ENCODE measurements at places on chromosomes 11 and 22.

DNA sequence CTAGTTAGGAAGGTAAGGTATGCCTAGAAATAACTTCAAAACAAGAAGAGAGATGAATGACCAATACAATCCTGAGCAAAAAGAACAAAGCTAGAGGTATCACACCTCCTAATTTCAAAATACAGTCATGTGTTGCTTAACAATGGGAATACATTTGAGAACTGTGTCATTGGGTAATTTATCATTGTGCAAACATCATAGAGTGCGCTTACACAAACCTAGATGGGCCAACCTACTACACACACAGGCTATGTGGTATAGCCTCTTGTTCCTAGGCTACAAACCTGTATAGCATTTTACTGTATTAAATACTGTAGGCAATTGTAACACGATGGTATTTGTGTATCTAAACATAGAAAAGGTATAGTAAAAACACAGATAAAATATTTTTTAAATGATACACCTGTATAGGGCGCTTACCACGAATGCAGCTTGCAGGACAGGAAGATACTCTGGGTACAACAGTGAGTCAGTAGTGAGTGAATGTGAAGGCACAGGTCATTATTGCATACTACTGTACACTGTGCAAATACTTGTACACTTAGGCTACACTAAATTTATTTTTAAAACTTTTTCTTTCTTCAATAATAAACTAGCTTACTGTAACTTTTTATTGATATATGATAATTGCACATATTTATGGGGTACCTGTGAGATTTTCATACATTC lies 48.2 kb downstream of the STK33 start:
- DNase-seq = no peak

GRCh38 chr11:2591805-2592204 lies 108.0 kb downstream of the KCNQ1OT1 start:
- no peak for DNase-seq

DNA sequence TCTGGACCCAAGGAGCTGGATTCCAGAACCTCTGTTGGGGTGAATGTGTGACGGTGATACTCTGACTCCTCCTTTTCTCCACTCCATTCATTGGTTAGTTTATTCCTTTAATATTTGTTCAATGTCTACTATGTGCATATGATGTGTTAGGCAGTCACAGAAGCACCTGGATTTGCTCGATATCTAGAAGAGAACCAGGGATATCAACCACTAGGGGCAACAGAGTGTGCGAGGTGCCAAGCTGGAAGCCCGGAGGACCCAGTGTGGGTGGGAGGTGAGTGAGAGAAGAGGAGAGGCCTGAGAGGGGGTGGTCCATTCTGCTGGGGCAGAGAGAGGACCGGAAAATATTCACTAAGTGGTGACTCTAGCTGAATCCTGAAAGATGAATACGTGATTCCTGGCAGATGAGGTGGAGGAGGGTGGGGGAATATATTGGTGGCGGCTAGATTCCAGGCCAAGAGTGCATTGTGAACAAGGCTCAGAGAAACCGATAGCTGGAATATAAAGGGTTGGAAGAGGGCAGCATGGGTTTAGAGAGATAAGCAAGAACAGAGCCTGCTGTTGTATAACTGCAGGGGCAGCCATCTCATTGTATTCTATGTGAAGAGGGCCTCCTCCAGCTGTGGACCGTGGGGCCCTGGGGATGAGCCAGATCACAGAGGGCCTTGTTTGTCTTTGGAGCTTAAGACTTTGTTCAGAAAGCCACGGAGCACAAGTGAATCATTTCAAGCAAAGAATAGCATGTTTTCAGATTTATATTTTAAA lies 6.9 kb upstream of the TIMP3 start:
- DNase-seq = no peak

DNA sequence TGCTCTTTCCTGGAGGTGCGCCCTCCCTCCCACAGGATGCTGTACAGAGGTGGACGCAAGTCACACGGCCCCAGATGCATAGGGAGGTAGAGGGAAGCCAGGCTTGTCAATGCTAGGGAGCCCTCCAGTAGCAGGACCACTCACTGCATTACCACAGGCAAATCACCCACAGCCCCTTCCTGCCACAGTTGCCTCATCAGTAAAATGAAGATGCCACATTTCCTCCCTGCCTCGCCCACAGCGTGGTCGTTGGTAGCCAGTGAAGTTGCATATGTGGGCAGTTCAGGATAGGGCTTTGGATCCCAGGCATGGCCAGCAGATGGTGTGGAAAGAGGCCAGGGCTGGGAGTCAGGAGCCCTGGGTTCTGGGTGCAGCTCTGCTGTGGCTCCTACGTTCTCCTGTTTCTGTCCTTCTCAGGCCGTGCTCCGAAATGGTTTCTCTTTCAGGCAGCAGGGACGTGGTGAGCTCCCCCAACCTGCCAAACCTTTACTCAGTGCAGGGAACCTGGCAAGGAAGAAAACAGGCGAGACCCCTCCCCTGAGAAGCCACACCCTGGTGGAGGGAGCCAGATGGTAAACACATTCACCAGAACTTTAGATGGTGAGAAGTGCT lies 22.6 kb downstream of the DAGLA start:
- DNase-seq = no peak

- DNase-seq = no peak
Observed at GRCh38 chr11:70032470-70032795, 45.7 kb upstream of the ANO1 start.

- no peak for DNase-seq
Observed at GRCh38 chr11:107561688-107562087, 3.8 kb downstream of the ALKBH8 start.

DNA sequence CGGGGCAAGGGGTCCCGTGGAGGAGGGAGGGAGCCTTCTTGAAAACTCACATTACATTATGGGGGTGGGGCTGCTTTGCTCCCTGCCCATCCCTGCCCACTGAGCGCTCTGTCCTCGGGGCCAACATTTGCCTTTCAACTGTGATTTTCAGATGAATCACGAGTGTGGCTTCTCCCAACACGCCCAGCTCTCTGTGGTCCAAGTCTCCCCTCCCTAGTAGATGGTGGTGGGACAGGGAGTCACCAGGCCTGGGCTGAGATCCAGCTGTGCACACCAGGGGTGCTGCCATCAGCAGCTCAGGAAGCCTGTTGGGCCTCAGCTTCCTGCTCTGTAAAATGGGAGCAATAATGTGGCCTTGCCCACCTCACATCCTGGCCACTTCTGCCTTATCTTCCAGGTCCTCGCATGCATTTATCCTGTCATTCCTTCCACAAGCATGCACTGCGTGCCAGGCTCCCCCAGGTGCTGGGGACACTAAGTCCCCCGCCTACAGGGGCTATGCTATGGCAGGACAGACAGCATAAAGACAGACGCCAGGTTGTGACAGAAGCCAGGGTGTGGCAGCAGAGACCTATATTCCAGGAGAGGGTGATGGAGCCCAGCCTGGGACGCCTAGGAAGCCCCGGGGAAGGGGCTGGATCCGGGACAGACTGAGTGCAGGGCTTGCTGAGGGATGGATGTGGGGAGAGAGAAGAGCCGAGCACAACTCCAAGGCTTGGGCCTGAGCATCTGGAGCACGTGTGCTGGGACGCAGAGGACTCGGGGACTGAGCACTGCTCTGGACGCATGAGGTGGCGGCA lies 30.5 kb downstream of the NFAM1 start:
- no peak for DNase-seq

DNA sequence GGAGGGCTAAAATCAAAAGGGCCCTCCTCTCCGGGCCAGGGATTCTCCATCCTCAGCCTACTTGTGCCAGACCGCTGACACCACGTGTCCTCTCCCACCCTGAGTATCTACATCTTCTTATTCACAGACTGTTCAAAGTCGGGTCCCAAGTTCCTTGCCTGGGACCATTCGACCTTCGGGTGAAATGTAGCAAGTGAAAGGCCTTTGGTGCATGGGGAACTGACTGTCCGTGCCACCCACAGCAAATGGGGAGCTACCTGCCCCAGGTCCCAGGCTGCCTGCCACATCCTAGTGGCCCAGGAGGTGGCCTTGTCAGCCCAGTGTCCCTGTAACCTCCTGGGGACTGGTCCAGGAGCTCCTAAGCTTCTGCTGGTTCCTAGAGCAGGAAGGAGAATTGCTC lies 67.3 kb downstream of the RTL6 start:
- DNase-seq = no peak

DNA sequence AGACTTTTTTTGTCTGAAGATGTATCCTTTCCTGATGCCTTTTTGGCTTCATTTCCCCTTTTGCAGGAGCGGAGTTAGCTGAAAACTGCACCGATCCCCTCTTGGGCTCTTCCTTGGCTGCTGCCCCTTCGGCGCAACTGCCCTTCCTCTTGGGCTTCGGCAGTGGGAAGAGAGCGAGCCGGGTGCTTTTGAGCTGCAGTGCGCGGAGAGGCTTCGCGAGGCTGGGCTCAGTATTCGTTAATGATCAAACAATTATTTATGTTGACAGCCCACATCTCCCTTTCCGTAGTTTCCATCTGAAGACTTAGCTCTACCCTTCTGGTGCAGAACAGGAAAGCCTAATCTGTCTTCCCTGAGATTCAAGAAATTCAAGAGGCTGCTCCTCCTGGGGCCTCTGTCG lies 170.8 kb downstream of the CSNK2A3 start:
- DNase-seq = no peak

DNA sequence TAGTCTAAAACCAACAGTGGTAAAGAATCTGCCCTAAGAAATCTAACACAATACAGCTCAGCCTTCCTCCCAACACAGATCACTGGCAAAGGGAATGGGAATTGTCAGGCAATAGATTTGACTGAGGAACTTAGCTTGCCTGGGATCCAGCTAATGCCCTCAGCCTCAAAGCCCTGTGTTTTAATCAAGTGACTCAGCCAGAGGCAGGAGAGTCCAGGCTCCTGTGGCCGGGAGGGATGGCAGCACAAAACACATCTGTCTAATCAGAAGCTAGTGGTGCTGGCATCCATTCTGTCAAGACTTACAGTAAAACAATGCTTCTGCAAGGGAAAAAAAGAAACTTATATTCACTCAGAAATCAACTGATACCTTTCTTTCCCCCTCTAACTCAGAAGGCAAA lies 5.6 kb downstream of the SYTL2 start:
- DNase-seq = no peak

DNA sequence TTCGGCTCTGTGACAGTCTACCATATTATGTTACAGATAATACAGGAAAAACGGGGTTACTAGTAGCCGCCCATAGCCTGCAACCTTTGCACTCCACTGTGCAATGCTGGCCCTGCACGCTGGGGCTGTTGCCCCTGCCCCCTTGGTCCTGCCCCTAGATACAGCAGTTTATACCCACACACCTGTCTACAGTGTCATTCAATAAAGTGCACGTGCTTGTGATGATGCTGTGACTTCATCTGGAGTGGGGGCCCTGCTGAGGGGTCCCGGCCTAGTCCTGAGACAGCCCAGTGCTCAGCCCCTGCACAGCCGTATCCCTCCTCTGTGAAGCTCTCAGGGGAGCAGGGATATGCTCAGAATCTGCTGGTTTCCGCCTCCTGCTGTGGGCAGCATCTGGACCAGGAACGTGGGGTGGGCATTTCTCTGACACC lies 1.2 kb downstream of the IFITM1 start:
- no peak for DNase-seq

DNA sequence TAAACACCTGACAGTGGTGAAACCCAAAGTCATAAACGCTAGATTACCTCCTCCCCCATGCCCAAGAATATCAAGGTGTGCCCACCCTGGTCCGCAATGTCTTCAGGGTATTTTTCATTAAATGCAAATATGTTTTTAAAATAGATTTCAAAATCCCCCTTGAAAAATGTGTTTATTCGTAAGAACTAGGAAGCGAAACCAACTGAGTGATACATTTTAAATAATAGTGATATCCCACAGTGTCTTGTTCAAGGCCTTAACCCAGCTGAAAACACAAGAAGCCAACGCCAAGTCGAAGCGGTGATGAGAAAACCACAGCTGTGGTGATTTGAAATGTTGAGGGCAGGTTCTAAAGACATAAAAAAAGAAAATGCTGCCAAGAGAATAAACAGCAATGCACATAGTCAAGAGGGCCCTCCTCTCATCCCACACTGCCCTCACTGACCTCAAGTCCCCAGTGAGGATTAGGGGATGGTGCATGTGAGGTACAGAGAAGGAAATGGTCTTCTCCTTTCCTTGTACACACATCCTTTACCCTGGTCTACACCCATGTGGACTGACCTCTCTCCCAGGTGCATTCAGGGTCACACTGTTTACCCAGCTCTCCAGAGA lies 25.5 kb downstream of the KCNJ1 start:
- no peak for DNase-seq

DNA sequence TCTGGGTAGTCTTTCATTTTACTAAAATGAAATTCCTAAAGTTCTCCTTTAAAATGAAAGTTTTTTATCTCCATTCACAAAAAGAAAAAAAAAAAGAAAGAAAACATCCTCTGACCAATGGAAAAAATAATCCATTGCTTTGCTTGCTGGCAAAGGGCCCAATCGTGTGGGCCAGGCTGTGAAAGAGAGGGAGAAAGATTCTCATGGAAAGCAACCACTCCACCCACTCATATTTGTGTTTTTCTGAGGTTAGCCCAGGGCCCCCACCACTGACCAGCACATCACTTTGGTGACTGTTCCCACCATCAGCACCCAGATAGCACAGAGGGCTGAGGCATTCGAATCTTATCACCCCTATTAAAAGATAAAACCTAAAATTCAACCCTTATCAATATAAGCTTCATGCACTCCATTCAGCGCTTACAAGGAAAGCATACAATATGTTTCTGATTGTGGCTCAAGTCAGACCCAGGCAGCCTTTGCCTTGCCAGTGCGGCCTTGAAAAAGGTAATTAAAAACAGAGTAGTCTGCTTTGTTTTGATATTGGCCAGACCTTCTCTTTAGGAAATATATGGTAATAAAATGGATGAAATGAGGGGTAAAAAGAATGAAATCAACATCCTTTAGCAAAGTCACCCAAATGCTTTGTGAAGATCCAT lies 192.8 kb downstream of the ETS1 start:
- no peak for DNase-seq

GRCh38 chr11:131624531-131624930 lies 254.1 kb downstream of the NTM start:
- DNase-seq = no peak

GRCh38 chr11:86486261-86487030 lies 111.8 kb downstream of the CCDC81 start:
- no peak for DNase-seq

DNA sequence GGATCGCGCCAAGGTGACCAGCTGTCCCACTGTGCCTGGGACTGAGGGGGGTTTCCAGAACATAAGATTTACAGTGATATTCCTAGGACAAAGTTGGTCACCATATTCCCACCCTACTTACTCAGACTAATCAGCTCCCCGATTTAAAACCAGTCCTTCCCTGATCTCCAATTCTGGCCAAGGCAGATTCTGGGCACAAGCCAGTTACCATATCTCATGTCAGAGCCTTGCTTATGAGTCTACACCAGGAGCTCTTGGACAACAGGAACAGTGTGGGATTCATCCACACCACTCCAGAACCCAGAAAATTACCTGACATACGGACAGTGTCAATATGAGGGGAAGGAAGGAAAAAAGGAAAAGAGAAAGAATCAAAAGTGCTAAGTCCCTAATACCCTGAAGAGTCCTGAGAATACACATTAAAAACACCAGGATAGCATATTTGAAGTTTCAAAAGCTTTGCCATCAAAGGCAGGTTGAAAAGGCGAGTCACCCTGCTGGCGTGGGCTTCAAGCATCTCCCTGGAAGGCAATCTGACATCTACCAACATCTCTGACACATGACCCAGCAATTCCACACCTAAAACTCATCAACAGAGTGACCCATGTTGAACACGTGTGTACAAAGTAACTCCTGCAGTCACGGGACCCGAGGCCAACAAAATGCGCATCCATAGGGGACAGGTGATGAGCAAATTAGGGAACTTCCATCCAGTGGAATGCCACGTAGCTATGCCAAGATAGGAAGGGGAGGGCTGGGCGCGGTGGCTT lies 8.0 kb upstream of the IL2RB start:
- DNase-seq = no peak
